RWPE1 (cell line): ENCODE measurements at places on chromosomes 7 and 10.
A peak's percentile ranks its signal among the peaks of the same experiment; 100 is the strongest.

DNA sequence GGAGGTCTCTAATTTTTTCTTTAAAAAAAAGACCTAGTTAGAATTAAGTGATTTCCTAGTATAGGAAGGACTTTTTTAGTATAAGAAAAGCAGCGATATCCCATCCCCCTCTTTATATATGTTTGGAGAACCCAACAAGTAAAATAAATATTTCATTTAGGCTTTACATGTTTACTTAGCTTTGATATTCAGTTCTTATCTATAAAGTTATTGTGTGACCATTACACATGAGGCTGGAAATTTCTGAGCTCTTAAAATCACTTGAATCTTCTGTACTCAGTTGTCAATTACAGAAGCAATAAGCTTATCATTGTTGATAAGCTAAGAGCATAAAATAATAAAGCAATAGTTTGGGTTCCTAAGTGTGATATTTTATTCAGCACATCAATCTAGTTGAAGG lies 89.7 kb downstream of the AASS start:
- DNase-seq: no peak

DNA sequence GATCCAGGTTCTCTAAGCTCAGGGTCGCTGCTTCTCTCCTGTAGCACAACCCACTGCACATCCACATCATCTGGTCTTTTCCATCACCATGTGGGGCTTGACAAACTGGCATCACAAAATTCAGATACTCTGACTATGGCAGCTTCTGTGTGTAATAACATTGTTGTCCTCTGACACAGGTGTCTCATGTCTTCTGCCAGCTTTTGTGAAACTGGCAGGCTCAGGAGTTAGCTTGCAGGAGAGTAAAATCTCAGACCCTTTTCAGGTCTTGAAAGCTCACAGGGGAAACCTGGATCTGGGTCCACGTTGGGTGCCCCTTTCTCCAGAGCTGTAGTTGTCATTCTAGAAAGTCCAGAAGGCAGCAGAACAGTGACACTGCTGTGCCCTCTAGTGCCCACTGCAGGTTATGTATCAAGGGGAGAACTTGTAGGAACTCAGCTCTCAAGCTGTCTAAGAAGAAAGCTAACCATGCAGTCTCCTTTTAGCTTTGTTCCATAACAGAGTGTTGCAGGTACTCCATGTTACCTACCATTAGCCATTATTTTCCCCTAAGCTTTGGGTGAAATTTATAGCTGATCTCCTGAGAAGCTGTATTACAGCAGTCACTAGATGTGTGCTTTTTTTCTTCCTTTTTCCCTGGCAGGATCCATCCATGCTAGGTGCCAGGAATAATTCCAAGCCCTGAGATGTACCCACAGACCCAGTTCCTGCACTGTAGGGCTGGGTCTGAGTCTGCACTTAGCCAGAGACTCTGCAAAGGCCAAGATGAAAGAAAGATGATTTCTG lies 102.7 kb downstream of the ZNF248 start:
- DNase-seq: peak; percentile 13

GRCh38 chr7:34823650-34824258 lies 165.7 kb downstream of the NPSR1 start:
- DNase-seq: peak; percentile 74

DNA sequence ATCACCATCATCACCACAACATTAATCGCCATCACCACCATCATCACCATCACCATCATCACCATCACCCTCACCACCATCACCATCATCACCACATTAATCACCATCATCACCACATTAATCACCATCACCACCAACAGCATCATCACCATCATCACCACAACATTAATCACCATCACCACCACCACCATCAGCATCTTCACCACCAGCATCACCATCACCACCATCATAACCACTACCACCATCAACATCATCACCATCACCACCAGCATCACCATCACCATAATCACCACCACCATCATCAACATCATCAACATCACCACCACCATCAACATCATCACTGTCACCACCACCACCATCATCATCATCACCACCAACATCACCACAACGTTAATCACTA lies 124.6 kb downstream of the WDFY4 start:
- no peak for DNase-seq

GRCh38 chr7:131355917-131356777 lies 28.5 kb downstream of the MKLN1 start:
- DNase-seq: no peak

DNA sequence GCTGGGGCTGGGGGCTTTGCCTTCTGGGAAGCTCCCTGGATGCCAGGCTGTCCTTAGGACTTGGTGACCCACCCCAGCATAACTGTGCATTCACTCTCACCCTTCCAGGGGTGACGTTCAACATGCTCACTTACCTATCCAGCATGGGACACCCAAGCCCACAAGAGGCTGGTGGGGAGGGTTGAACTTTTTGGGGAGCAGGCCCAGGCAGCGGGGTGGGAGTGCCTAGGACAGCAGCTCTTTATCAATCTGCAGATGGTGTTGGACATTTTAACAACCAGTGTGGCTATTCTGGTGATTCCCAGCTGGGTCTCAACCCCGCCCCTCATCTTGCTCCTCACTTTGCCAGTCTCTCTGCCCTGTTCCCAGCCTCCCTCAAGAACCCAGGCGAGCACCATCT lies 86.4 kb downstream of the CDH23 start:
- no peak for DNase-seq
